NCI-H446 (cell line): ENCODE measurements at places on chromosomes 7 and 10.

DNA sequence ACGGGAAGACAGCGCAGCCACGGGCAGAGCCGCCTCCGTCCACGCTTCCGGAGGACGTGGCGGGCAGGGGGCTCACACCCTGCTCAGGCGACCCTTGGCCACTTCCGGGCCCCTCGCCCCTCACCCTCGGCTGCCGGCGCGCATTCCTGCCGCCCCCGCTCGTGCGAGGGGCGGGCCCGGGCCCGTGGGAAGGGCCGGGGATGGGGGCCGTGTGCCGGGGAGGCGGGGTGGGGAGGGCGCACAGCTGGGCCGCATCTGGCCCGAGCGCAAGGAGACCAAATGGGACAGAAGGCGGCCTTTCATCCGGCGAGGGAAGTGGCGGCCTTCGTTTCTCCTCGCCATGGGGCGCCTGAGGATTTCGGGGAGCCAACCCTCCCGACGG lies 846 bp upstream of the LFNG start:
- DNase-seq = no peak

GRCh38 chr7:149145031-149145845 lies 2.0 kb upstream of the ZNF398 start:
- DNase-seq = no peak

DNA sequence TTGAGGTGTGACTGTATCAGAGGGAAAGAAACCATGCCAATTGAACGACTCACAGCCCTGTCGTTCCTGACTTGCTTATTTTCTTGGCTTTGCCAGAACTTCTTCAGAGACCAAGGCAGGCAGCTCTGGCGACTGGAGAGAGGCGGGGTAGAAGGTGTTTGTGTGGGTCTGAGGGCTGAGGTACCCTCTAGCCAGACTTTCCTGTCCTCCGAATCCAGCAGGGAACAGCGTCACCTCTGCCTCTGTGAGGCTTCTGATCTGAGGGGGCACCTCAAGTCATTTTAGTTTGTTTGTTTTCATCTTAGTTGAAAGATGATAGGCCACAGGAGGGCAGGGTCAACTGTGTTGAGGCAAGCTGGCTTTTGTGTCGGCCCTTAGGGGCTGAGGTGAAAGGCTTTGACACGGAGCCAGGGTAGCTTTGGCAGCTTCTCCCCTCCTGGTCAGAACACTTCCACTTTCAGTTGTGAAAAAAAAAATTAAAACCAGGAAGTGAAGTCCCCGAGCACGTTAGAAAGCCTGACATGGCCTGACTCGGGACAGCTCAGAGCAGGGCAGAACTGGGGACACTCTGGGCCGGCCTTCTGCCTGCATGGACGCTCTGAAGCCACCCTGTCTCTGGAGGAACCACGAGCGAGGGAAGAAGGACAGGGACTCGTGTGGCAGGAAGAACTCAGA lies 1.9 kb downstream of the ACSL5 start:
- DNase-seq = no peak

- no peak for DNase-seq
Observed at GRCh38 chr10:58829839-58830238, 317.2 kb downstream of the BICC1 start.

DNA sequence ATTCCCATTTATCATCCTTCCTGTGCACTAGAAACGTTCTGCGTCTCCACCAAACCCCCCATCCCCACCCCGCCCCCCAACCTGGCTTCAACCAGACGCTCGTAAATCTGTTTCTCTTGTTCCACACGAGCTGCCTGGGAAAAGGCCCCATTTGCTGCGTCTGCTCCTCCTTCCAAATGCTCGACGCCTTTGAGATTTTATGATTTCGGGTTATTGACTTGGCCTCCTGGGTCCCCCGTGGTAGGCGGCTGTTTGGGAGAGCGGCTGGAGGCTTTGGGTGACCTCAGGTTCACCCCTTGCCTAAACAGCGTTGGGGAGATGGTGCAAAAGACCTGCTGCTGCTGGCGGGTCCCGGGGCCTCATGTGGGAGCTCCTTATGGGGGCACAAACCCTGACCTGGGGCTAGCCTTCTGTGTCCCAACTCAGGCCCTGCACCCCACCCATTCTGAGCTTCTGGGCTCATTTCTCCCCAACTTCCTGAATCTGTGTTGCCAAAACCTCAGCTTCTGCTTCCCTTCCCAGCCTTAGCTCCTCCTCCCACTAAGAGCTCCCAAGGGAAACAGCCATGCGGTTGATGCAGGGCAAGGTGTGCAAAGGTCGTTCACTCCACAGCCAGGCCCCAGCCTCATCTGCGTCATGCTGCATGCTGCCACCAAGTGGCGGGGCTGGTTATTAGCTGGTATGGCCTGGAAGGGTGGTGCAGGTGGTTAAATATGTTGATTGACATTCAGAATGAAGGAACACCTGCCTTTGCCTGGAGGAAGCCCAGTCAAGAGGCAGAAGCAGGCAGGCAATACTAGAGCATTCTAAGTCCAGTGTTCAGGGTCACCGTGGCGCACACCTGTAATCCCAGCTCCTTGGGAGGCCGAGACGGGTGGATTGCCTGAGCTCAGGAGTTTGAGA lies 49.1 kb upstream of the ELN start:
- no peak for DNase-seq

- DNase-seq = no peak
Observed at GRCh38 chr10:30000802-30001571, 58.4 kb downstream of the JCAD start.

DNA sequence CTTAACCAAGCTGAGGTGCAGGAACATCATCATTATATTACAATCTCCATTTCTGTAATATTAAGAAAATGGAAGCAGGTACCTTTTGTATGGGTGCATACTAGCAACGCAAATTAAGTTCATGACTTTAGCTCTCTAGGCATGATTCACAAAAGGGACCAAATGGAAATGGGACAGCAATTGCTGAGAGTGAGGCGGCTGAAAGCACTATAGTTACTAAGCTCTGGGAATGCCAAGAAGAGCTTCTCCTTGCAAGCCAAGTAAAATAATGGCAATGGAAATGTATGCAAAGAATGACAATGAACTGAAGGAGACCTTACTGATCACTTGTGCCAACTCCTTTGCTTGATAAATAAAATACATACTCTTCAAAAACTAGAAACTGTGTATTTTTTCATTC lies 36.2 kb upstream of the RNF148 start:
- DNase-seq = no peak

DNA sequence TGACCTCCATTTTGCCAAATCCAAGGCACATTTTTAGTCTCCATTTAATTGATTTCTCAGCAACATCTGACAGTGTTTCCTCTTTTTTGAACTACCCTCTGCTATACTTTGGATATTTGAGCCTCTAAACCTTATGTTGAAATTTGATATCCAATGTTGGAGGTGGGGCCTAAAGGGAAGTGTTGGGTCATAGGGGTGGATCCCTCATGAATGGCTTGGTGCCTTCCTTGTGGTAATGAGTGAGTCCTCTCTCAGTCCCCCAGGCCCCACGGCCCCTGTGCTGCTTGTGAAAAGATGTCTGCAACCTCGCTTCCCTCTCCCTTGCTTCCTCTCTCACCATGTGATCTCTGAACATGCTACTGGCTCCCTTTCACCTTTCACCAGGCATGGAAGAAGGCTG lies 96.8 kb upstream of the DGKB start:
- DNase-seq = no peak

DNA sequence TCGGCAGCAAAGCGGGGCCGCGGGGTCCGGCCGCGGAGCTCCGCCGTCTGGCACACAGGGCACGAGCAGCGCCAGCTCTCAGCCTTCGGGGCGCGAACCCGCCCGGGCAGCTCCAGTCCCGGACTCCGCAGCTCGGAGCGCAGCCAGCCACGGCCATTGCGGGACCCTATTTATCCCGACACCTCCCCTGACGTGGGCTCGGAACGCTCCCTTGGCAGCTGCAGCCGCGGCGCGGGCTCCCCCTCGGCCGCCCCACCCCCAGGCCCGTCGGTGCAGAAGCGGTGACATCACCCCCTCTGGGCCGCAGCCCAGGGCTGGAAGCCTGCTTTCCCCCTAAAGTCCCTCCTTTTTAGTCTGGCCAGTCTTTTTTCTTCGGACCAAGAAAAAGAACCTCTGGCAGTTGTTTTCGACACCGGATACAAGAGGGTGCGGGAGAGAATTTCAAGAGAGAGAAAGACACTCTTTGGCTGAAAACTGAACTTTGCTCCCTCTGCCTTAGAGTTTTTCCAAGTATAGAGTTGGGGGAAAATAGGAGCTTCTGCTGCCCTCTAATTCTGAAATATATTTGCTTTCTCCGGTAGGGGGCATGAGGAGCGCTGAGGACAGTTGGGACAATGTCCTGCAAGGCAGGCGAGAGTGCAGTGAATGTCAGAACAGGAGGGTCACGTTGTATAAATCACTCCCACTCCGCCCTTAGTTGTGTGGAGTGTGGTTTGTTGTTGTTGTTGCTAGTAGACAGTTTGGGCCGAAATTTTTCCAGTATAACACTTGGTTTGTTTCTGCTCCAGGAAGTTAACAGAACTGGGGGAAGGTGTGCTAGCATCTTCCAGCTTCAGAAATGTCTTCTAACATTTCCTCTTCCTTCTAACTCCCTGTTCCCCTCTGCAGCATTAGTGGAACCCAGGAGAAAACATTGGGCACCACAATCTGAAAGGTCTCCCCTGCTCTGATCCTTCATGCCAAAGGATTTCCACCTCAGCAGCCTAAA lies at the start of gene SFRP4:
SFRP4 (minus strand) TSS at position 145 of the 988 bp plus-strand sequence. CDS start 280 bp downstream, outside the sequence.
- DNase-seq = peak; percentile 78

DNA sequence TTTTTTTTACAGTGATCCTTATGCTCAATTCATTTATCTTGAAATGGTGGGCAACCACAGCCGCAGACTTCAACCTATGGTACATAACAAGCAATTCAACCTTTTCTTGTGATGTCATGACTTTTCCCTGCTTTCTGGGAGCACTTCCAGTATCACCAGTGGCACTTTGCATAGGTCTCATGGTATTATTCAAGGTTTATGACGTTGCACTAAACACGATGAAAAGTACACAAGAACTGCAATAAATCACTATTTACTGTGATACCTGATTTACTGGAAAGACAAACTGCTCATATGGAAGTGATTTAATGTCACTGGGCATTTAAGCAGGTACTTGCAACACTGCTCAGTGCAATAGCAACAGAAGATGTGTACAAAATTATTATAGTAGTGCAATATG lies 251.7 kb upstream of the CXCL12 start:
- no peak for DNase-seq

GRCh38 chr7:64614812-64615211 lies 51.1 kb upstream of the ZNF107 start:
- DNase-seq = no peak

GRCh38 chr7:153193144-153193595 lies 433.6 kb downstream of the ACTR3B start:
- DNase-seq = peak; percentile 64

DNA sequence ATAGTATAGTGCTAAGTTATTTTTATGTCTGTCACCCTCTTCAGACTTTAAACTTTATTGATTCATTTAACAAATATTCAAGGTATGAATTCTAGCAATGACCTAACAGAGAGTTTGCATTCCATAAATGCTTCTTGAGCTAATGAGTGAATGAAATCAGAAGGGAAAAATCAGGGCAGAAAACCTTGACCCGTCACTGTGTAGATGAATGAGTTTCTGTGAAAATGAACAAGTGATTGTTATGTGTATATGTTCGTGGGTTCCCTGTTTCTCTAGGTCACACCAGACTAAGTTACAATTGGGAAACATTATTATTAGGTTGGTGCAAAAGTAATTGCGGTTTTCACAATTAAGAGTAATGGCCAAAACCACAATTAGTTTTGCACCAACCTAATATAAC lies 30.1 kb downstream of the APBB1IP start:
- no peak for DNase-seq

GRCh38 chr7:73903321-73904218 lies 42.6 kb downstream of the TMEM270 start:
- DNase-seq = no peak

DNA sequence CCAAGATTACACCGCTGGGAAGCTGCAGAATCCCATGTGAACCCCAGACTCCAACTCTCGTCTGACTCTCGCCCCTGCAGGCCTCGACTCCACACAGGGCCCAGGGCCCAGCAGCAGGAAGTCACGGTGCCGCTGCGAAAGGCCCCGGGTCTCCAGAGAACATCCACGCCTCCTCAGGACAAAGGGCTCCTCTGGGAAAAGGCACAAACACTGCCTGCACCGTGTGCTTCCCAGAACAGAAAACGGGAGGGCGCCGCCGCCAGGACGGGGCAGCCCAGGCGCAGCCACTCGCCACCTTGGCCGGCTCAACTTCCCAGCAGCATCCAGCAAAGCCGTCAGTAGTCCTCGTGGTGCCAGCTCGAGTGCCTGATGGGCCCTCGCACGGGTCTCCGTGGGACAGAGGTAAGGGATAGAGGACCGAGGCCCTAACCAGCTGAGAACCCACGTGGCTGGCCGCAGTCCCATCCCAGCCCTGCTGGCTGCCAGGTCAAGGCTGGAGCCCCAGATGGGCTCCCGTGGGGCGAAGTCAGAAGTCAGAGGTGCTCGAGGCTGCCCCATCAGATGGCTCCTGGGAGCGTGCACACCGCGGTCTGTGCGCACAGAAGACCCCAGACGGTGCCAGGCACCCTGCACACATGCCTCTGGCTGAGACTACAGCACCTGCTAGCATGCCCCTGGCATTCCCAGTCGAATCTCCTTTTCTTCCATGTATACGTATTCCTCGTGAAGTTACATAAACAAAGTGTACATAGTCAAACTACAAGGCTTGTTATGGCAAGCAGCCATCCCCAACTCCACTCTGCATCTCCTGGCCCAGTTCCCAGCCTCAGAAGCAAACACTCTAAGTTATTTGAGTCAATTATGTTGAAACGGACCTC lies 60.2 kb downstream of the MAD1L1 start:
- peak; percentile 61 for DNase-seq

DNA sequence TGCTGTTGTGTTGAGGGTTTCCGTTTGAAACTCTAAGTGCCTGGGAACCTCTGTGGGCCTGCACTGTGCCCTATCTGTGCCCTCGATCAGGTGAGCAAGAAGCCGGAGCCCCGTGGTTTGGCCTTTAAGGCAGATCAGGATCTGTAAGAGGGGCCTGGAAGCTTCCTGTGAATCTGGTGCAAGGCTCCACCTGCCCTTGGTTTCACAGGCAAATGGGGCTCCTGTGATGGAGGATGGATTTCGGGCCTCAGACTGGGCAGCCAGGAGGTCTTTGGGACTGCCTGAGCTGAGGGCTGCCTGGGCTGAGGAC lies 21.6 kb downstream of the SCART1 start:
- no peak for DNase-seq

DNA sequence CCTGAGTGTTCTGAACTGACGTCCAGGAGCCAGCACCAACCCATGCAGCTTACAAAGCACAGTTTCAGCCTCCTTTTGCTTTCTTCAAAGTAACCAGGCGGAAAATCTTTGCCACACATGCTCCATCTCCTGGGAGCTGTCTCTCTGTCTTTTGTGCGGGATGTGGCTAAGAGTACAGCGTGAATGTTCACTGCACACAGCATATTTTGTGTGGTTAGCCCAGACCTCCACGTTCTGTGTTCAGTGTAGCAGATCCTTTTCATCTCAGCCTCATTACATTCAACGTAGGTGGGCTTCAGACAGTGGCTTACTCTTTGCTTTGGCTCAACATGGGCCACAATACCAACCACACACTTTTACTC lies 200.8 kb downstream of the TNS3 start:
- DNase-seq = no peak

DNA sequence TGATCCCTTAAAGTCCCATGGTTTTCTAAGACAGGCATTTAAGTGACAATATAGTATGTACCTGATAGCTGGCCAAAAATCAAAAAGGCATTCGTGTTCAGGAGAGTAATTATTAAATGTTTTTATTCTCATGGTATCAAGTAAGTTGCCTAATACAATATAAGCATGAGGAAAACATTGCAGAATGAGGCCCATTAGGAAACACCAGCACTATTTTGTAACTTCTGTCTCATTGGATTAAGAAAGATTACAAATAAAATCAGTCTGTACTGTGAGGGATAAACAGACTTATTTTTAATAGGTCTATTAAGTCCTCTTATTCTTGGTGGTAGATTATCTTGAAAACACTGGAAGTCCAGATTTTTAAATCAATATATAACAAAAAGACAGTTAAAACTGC lies 110.1 kb downstream of the SNX13 start:
- no peak for DNase-seq
